NCI-H345 (cell line): ENCODE measurements at places on chromosomes 7 and 10.
A peak's percentile ranks its signal among the peaks of the same experiment; 100 is the strongest.

DNA sequence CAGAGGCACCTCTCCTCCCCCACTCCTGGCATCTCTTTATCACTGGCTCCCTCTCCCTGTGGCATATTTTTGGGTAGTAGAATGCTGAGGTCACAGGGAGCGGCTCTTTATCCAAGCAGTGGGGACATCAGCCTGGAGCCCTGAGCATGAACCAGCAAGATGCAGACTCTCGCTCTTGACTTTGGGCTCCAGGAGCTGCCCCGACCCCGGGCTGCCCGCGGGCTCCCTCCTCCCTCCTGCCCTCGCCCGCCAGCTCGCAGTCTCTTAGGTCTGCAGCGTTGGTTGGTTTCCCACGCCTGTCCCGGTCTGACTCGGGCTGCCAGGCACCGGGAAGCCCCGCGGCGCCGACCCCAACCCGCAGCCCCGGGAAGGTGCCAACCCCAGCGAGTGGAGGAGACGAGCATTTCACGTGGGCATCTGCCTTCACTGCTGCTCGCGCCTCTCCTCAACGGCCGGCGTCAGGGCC is 1.3 kb downstream of the INSYN2A start:
- peak; percentile 25 for DNase-seq

DNA sequence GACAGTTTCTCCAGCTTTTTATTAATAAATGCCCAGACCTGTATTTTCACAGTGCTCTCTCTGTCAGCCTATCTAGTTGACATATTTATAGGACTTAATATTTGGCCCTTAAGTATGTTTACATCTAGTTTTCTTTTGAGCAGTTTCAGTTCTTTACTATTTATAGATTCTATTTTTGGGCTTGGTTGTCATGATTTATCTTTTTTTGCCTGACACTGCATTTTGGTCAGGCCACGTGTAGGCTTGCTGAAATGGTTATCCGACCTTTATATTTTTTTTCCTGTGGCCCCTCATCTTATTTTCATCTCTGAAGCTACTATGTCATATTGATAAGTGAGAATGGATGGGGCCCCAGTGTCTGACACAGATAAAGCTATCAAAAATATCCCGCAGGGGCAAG is 515.4 kb upstream of the FZD8 start:
- DNase-seq: no peak

GRCh38 chr10:22228167-22228938 is 10.5 kb upstream of the EBLN1 start:
- DNase-seq: no peak

DNA sequence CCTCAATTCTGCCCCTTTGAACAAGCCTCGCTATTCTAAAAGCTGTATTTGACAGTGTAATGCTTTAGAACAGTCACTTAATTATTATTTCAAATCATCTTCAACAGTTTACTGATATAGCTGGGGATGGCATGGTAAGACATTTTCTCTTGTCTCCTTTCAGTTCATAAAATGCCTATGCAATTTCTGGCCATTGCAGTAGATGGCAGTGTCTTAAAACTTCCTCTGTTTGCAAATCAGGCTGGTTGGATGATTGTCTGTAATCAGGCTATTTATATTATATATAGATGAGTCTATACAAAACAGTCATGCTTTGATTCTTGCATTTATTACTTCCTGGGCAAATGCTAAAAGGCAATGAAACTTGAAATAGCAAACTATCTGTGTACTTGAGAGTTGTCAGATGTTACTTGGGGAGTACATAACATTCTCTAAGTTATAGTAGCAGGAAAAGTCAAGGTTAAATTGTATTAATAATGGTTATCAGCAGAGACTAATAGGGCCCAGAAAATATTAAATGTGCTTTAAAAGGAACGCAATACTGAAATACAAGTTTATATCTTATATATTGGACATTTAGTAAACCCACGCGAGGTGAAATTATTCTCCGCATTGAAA is 55.5 kb upstream of the LHFPL3 start:
- peak; percentile 44 for DNase-seq

- no peak for DNase-seq
Observed at GRCh38 chr7:79610313-79610712, 156.8 kb upstream of the MAGI2 start.

DNA sequence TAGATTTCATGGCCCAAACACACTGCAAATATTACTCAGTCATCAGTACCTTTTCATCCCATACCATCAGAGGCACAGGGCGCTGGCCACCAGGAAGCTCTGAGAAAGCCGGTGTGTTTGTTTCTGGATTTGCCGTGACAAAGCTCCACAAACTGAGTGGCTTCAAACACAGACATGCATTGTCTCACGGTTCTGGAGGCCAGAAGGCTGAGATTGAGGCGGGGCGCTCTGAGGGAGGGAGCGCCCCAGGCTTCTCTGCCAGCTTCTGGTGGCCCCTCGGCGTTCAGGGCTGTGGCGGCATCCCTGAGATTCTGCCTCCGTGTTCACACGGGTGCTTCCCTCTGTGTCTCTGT is 3.7 kb upstream of the TTYH3 start:
- DNase-seq: no peak

DNA sequence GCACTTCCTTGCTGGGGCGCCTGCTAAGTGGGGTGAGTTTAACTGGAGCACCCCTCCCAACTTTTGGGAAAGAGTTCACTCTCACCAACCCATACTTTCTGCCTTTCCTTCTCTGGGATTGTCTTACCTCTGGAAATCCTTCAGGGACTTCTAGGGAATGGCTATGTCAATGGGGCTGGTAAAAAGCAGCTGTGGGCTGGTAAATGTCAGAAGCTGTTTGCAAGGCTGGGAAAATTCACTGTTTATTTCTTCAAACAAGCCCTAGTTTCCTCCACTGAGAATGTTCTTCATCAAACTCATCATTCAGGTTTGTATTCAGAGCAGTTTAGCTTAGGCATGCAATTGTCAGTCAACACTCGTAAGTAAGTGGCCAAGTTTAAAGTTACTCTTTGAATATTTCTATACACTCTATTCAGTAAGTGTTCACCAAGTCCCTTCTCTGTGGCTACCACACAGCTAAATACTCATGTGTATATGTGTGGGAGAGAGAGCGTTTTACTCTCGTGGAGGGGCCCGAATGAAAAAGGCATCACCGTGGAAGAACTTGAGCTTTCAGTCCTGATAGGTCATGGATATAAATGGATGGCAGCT is 654.8 kb downstream of the LRMDA start:
- DNase-seq: no peak

- DNase-seq: no peak
Observed at GRCh38 chr7:139823959-139824521, 5.0 kb upstream of the TBXAS1 start.

DNA sequence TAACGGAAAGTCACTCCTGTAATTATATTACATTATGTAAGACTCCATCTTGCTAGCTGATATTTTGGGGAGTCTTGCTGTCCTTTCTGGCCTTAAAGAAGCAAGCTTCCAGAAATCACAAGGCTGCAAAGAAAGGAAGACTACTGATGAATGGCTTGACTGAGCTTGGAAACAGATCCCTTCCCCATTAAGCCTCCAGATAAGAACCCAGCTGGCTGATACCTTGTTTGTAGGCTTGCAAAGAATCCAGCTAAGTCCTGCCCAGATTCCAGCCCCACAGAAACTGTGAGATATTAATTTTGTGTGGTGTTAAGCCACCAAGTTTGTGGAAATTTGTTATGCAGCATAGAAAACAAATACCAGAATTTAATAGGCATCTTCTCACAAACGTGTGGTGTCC is 49.9 kb upstream of the TMEM106B start:
- DNase-seq: no peak

DNA sequence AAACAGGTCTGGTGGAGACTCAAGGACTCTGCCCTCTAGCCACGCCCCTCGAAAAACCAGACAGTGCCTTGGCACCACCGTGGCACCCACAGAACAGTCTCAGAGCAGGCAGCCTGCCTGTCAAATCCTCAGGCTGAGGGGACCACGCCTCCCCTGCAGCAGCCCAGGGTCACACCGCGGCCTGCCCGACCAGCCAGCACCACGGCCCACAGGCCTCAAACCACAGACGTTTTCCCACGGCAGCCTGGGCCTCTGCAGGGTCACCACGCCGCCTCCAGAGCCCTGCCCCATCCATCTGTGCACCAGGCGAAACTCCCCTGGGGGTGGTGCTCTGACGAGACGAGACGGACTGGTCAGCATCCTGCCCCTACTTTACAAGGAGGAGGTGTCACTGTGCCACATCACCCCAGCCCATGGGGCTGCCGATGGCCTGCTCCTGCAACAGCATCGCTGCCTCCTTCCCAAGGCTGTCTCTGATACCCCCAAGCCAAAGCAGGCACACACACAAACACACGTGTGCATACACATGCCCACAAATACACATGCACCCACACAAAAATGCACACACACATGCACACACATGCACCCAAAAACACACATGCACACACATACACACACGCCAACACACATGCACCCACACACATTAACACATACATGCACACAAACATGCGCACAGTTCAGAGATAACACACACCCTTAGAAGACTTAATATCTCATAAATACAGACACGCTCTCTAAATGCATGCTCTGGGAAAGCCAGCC is 24.6 kb downstream of the PAPOLB start:
- no peak for DNase-seq

GRCh38 chr7:137953665-137954470 is 48.0 kb downstream of the CREB3L2 start:
- peak; percentile 63 for DNase-seq

- peak; percentile 49 for DNase-seq
Observed at GRCh38 chr10:110305767-110306451, 1.2 kb upstream of the SMNDC1 start.
